ENCODE measurements at places on chromosomes 5 and 9.

- DNase-seq, result no peak
Observed at GRCh38 chr9:85871008-85871407, 69.9 kb upstream of the NAA35 start.

- no peak for DNase-seq
Observed at GRCh38 chr5:6088706-6089105, 289.6 kb downstream of the MED10 start.

DNA sequence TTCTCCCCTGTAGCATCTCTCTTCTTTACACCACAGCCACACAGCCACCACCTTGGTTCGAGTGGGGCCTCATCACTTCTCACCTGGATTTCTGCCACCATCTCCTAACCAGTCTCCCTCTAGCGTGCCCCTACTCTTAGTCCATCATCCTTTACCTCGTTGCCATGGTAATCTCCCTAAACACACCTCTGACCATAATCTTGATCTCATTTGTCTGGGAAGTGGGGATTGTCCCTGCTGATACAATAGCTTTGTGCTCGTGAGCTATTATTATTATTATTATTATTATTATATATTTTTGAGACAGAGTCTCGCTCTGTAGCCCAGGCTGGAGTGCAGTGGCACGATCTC lies 76.5 kb upstream of the HSPA9 start:
- DNase-seq, result no peak

DNA sequence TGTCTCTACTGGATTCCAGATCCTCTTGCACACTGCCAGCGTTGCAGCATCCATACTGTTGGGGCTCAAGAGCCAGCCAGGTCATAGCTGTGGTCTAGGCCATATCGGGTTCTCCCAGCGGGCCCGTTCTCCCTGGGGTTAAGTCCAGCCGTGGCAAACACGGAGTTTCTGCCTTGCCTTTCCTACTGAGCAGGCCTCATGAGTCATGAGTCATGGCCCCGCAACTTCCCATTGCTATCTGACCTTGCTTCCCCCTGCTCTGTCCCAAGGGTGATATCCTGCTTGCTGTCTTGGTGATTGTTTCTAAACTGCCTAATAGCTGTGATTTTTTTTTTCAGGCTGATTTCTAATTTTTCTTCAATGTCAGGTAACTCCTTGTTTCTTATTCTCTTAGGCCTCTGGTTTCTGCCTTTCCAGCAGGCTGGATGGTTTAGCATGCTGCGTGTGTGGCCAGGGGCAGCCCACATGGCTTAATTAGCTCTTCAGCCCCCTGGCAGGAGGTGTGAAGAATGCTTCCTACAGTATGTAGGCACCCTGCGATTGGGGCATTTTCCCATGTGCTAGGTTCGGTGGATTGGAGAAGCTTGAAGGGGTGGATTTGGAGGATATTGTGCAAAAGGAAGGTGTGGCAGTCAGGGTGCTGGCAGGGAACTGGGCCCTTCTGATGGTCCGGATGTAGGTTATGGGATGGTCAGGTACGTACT lies 18.7 kb downstream of the DAPK1 start:
- no peak for DNase-seq

GRCh38 chr5:15936505-15937245 lies 242.9 kb downstream of the MARCHF11 start:
- no peak for DNase-seq

GRCh38 chr5:156802501-156802900 lies 47.6 kb upstream of the PPP1R2B start:
- no peak for DNase-seq

GRCh38 chr5:143569722-143570567 lies 166.5 kb upstream of the NR3C1 start:
- DNase-seq, result no peak

GRCh38 chr5:145585443-145586148 lies 249.5 kb downstream of the PRELID2 start:
- no peak for DNase-seq

DNA sequence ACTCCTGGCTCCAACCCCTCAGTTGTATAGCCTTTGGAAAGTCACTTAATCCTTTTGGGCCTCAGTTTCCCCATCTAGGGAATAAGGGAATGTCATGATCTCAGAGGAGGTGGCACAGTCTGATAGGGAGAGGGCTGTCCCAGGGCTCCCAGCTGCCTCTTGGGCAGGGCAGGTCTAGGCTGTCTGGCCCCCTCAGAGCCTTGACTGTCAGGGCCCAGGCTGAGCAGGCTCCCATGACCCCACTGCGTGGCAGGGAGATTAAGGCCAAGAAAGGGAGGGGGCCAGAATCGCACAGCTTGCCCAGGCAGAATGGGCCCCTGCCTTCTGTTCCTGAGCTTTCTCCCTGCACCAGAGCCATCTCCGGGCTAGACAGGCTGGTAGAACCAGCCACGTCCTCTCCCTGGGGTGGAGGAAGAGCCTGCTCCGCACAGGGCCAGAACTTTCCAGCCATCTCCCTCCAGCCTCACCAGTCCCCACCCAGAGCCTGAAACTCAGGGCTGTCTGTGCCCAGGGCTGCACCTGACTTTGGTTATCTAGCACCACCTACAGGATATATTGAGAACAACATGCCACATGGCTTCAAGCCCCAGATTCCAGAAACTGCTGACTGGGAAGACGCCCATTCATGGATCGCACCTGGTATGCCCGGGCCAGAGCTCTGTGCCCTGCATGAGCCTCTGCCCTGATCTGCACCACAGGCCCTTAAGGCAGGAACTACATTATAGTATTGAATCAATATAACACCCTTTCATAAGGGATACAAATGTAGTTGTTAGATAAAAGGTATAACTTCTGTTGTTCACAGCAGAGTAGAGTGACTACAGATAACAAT lies 32.1 kb downstream of the NAIF1 start:
- peak; percentile 27 for DNase-seq

GRCh38 chr5:134439210-134439654 lies 27.6 kb upstream of the CDKN2AIPNL start:
- DNase-seq, result no peak

GRCh38 chr5:54959673-54960418 lies 25.5 kb downstream of the ESM1 start:
- no peak for DNase-seq

GRCh38 chr9:73034962-73035361 lies 82.1 kb upstream of the ALDH1A1 start:
- DNase-seq, result no peak

GRCh38 chr5:116872986-116873385 lies 298.4 kb upstream of the SEMA6A start:
- DNase-seq, result no peak

DNA sequence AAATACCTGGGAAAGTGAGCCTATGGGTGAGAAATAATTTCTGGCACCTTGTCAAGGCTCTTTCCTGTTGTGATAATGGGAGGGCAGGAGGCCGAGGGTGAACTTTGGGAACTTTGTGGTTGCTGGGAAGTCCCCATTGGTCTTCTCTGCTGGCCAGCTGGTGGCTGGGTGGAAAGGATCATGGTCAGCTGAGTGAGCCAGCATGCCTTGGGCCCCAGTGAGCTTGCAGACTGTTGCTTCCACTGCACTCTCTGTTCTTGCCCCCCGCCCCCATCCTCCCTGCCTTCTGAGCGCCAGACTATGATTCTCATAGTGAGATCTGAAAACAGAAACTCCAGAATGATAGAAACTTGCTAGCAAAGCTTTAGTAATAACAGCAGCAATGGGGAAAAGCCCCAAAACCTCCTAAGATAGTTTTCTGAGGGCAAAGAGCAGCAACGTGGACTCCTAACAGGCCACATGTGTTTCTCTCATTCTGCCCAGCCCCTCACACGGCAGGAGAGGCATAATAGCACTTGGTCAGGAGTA lies 139.2 kb upstream of the SMARCA2 start:
- no peak for DNase-seq

GRCh38 chr9:5708414-5708813 lies 79.5 kb downstream of the RIC1 start:
- DNase-seq, result no peak

- DNase-seq, result no peak
Observed at GRCh38 chr5:59066367-59067163, 483.7 kb downstream of the RAB3C start.

- no peak for DNase-seq
Observed at GRCh38 chr5:56517011-56517416, 283.9 kb upstream of the ANKRD55 start.

GRCh38 chr5:176921714-176922113 lies 22.6 kb upstream of the HK3 start:
- DNase-seq, result no peak

GRCh38 chr9:126217797-126218196 lies 108.8 kb upstream of the MVB12B start:
- DNase-seq, result no peak

GRCh38 chr5:108093186-108093585 lies 288.7 kb downstream of the FBXL17 start:
- DNase-seq, result no peak
